ENCODE measurements at places on chromosomes 2 and 18.

GRCh38 chr2:50196775-50197480 lies 835.0 kb downstream of the NRXN1 start:
- DNase-seq: no peak

DNA sequence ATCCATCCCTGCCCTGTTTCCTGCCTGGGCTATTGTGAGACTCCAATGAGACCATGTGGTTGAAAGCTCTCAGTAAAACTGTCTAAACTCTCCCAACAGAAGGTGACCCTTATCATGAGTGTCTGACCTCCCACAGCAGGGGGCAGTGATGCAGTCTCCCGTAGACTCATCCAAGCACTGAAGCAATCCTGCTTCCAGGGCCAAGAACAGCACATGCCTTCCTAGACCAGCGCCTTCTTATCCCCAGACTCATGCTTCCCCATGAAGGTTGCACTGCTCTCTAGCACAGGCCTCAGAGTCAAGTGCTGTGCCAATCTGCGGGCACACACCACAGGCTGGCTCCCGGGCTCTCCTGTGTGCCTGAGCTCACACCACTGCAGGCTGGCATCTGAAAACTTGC lies 112.3 kb downstream of the TNS1 start:
- DNase-seq: no peak

GRCh38 chr18:5726011-5726410 lies 169.3 kb downstream of the TMEM200C start:
- DNase-seq: no peak

DNA sequence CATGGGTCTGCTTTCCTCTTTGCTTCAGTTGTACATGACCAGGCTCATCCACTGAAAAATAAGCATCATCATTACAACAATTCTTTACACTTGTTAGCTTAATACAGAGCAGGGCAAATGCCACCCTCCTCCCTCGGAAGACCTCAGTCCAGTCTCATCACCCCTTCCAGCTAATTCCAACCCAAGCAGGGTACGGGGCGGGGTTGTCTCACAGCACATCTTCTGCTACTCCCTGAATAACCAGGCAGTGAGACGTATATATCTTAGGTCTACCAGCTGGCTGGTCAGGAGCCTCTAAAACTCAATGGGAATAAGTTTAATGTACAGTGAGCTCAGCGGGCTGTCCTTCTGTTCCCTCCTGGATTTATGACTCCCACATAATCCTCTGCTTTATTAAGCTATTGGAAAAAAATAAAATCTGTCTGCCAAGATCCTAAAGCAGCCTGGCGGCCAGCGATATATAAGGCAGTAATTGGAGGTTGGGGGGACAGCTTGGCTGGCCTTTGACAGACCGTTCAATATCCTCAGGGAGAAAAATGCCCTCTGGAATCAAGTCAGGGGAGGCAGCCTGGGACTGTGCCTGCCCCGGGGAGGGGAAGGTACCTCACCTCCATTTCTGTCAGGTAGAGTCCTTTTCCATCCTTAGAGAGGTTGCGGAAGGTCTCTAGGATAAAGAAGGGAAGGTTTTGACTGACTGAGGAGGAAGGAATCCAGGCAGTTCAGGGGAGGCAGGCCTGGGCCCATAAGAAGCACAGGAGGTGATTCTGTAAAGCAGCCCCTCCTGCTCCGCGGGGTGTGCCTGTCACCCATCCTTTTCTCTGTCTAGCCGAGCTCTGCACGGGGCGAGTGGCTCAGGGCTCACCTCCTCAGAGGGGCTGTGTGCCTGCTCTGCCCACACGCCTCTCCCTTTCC lies 76.3 kb downstream of the CAPN13 start:
- DNase-seq: no peak

GRCh38 chr2:46477925-46478324 lies 1.4 kb upstream of the TMEM247 start:
- DNase-seq: no peak

- no peak for DNase-seq
These were observed 91.8 kb downstream of the METTL8 start for GRCh38 chr2:171342067-171342413.

DNA sequence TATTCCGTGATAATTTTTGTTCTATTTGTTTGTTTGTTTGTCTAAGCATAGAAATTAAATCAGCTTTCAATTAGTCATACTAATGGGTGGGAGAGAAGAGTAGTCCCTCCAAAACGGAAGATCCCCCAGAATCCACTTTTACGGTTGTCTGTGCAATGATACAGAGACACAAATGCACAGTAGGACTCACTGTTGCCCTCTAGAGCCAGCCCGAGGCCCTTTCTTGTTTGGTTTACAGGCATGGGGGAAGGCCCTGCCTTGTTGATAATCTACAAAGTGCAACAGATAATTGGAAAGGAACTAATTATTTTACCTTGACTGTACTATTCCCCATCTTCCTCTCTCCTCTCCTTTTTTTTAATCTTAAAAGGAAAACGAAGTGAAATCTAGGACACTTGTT lies 121.1 kb downstream of the ACOXL start:
- peak; percentile 49 for DNase-seq

- no peak for DNase-seq
These were observed 200.9 kb upstream of the MEIS1 start for GRCh38 chr2:66233981-66234380.

- no peak for DNase-seq
These were observed 1118.8 kb upstream of the ZEB2 start for GRCh38 chr2:145638675-145639074.

- peak; percentile 10 for DNase-seq
These were observed 137.9 kb upstream of the CXCR4 start for GRCh38 chr2:136255648-136256461.

- DNase-seq: no peak
These were observed 815 bp downstream of the CNDP1 start for GRCh38 chr18:74534981-74535649.

DNA sequence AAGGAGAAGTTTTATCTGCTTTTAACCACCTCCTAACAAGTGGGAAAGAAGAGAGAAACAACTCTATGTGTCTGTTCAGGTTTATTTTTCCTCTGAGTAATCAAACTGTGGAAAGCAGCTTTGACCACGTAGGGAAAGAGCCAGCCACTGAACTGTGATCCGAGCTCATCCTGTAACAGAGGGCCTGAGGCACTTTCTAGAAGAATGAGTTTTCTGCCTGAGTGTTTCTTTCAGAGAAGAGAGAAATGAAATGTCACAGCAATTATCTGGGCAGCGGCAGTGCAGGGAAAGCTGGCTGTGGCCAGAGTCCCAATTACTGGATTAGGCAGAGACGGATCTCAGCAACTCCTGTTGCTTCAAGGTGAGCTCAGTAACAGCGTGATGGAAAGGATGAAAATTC lies 151.9 kb downstream of the CD226 start:
- DNase-seq: no peak

- no peak for DNase-seq
These were observed 1.6 kb upstream of the TMBIM1 start for GRCh38 chr2:218293715-218294429.

GRCh38 chr2:102065675-102066252 lies 74.0 kb downstream of the IL1R2 start:
- no peak for DNase-seq

GRCh38 chr2:6748406-6749067 lies 117.2 kb downstream of the CMPK2 start:
- DNase-seq: no peak

DNA sequence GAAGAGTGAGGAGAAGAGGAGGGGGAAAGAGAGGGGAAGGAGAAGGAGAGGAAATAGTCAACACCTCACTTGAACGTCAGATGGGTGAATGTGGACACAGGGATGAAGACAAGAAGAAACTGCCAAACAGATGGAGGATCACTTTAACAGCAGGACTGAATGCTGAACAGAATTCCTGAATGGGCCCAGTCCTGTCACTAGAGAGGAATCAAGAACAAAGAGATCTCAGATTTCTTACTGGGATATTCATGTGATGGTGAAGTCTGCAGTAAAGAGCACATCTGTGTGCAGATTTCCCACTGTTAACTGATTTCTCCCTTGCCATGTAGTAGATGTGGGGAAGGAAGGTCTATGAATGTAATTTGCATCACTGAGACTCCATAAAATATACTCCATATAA lies 135.4 kb downstream of the L3MBTL4 start:
- no peak for DNase-seq

- no peak for DNase-seq
These were observed 51.0 kb downstream of the SETBP1 start for GRCh38 chr18:44731530-44732237.

GRCh38 chr2:49129034-49129433 lies 25.3 kb downstream of the FSHR start:
- DNase-seq: no peak

DNA sequence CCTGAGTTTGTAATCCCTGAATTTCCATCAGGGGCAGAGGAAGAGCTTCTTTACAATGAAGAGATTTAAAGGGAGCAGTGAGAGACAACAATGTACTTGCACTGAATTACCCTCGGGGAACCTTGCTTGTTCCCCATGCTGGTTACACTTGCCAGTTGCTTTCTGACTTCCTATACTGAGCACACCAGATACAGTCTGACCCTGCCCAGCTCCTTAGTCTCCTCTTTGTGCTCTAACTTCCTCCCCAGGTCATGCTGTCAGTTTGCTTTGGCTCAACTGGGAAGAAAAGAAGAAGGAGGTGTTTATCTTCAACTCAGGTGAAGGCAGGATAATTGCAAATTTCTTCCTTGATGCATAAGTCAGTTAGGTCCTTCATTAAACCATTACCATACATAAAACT lies 658.4 kb downstream of the NYAP2 start:
- no peak for DNase-seq
